Caco-2 (cell line): ENCODE measurements at places on chromosomes 16 and 17. TPM values are rescaled to one million over a fixed set of nuclear protein-coding genes. Genes with fewer than 3 reads are reported as not detected.

DNA sequence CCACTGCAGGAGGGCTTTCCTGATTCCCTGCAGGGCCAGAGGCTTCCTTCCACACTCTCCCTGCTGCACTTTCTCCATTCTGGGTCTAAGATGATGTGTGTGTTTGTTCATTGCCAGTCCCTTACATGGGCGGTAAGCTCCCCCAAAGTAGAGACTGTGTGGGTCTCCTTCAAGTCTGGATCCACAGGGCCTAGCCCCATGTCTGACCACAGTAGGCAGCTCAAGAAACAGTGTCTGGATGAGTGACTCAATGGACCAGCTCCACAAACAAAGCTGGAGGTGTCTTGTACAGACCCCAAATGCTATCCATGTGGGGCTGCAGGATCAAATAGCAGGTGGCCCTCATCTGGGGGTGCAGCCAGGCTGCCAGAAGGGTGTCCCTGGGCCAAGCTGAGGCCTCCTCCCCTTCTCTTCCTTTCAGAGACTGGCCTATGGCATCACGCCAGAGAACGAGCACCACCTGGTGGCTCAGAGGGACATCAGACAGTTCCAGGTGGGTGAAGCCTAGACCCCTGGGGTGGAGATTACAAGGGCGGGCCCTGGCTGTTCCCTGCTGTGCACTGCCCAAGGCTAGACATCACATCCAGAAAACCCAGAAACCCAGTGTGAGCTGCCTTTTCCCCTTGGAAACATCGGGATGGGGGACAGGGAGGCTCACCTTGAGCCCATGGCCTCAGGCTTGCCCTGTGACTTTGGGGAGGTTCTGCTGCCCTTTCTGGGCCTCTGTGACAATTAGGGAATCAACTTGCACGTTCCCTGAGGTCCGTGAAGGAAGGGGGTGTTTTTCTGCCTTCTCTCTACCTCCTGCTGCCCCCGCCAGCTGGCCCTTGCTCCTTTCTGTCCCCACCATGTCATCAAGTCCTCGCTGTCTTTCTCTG, 45.9 kb downstream of the SLC6A2 start:
- H3K27ac ChIP-seq: no peak overlapping the region
- H3K27me3 ChIP-seq: no peaks in the 10 kb centered on the region
- H3K4me1 ChIP-seq: no peaks in the 10 kb centered on the region
- peak; percentile 68 for DNase-seq
- no peak overlapping the region for H3K4me3 ChIP-seq

DNA sequence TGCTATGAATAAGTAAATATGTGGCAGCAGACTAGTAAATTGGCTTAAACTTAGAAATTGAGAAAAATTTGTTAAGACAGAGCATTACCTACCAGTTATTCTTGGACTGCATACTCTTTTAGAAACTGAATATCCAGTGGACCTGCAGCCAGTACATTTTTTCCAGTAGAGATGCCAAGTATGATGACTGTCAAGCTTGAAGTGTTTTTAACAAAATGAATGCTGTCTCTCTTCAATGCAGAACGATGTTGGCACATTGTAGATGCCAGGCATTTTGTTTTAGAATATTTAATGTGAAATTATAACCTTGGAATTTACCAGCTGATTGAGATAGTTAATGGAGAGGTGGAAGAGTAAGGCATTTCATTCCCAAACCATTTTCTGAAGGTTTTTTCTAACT, 52.5 kb downstream of the NFAT5 start:
- H3K4me1 ChIP-seq: peaks cover 63% of the 10 kb centered on the region
- no peaks in the 10 kb centered on the region for H3K27me3 ChIP-seq
- no peak overlapping the region for H3K4me3 ChIP-seq
- DNase-seq: no peak

DNA sequence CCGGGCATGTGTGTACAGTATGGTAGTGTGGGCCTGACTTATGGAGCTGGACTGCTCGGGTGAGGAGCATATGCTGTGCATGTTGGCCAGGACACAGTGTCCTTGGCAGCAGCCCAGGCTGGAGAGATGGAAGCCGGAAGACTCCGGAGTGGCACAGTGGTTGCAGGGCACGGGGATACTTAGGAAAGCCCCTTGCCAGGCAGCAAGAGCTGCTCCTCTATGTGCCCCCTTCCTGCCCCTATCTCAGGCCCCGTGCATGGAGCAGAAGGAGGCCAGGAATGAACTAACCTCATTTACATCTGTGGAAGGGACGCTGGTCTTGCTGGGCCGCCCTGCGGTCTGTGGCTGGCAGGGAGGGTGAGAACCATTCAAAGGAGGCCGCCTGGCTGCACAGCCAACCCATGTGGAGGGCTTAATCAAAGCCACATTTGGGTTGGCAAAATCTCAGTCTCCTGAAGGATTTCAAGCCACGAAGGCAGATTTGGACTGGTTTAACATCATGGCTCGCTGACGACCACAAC, 32.2 kb upstream of the RCVRN start:
- no peak overlapping the region for H3K27ac ChIP-seq
- no peaks in the 10 kb centered on the region for H3K36me3 ChIP-seq
- no peaks in the 10 kb centered on the region for H3K4me1 ChIP-seq
- no peak overlapping the region for H3K4me3 ChIP-seq

DNA sequence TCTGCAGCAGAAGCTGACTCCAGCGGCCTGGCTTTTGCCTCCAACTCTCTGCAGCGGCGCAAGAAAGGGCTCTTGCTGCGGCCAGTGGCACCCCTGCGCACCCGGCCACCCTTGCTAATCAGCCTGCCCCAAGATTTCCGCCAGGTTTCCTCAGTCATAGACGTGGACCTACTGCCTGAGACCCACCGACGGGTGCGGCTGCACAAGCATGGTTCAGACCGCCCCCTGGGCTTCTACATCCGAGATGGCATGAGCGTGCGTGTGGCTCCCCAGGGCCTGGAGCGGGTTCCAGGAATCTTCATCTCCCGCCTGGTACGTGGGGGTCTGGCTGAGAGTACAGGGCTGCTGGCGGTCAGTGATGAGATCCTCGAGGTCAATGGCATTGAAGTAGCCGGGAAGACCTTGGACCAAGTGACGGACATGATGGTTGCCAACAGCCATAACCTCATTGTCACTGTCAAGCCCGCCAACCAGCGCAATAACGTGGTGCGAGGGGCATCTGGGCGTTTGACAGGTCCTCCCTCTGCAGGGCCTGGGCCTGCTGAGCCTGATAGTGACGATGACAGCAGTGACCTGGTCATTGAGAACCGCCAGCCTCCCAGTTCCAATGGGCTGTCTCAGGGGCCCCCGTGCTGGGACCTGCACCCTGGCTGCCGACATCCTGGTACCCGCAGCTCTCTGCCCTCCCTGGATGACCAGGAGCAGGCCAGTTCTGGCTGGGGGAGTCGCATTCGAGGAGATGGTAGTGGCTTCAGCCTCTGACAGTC, 1.3 kb downstream of the PARD6A start:
- no peaks in the 10 kb centered on the region for H3K27me3 ChIP-seq
- H3K4me3 ChIP-seq: no peak overlapping the region
- no peak overlapping the region for H3K27ac ChIP-seq
- DNase-seq: no peak
- no peaks in the 10 kb centered on the region for H3K36me3 ChIP-seq

SYT17 gene
- 4.2 and 4.6 TPM in 2 replicates for total RNA-seq
